ENCODE measurements at places on chromosomes 11 and 22.

DNA sequence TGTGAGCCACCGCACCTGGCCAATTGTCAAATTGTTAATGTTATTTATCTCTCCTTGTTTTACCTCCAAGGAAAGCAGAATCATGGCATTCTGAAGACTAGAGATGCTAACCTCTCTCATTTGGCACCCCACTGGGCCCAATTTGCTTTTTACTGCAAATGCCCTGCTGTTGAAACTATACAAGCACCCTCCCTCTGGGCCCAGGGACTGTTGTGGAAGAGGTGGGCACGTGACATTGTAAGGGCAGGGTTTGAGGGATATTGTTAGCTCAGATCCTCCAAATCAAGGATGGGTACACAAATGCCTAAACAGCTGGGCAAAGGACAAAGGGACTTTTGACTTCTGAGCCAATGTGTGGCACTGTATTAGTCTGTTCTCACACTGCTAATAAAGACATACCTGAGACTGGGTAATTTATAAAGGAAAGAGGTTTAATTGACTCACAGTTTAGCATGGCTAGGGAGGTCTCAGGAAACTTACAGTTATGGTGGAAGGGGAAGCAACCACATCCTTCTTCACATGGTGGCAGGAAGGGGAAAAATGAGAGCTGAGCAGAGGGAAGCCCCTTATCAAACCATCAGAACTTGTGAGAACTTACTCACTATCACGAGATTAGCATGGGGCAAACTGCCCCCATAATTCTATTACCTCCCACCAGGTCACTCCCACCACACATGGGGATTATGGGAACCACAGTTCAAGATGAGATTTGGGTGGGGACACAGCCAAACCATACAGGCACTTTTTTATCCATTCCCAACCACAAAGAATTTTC, 6.5 kb upstream of the ALDH3B2 start:
- peak; percentile 8 for DNase-seq

DNA sequence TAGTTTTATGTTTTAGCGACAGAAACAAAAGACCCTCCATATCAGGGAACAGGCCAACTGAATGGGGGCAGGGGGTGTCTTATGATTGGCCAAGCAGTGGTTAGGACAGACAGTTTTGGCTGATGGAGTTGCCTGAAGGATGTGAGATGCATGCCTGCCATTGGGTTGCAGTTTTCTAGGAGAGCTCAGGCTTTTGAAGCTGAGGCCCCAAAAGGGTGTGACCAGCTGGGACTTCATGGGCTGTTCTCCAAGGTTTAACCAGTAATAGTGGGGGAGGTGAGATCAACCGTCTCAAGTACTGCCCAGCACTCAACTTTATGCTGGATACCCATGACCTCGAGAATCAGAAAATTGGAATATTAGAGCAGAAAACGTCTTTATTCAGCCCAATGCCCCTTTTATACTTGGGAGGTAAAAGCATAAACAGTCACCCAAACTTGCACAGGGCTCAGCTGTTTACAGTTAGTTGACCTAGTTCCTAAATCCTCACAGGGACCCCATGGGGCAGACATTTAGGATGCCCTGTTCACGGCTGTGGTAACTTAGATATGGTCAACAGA, 13.5 kb downstream of the DTX4 start:
- no peak for DNase-seq

DNA sequence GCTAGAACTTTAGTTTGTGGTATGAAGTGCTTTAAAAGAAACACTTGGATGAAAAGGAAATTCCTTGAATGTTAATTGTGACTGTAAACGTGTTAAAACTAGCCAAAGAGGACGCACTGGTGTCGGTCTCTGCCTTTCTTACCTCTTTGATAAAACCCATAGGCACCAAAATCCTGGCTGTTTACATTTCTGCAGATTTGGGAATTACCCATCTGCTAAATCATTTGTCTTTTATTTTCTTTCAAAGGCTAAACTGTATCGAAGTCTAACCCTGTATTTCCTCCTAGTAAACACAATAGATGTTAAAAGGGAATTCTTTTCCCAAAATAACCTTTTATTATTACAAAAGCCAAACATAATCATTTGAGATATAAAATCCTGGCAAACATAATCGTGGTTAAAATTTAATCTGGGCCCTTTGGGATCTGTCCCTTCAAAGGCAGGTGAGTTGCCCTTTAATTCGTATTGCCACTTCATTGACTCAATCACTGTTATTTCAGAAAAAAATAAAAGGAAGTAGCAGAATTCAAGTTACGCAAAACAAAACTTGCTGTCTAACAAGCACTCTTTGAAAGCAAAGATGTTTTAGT, 2.4 kb downstream of the RASSF10 start:
- no peak for DNase-seq

DNA sequence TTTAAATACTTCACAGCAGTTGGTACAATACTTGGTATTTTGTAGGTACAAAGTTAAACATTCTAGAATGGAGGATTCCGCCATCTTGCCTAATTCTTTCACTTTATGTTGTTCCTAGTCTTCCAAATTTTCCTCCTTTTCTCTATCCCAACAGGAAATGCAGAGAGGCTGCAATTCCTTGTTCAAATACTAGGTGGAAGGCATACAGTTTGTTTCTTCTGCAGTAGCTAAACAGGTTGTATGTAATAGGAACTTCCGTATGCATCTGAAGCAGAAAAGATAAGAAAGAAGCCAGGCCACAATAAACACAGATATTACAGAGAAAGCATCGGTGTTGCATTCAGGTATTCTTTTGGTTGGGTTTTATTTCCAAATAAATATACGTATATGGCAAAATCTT, 186.4 kb upstream of the MTMR2 start:
- no peak for DNase-seq

DNA sequence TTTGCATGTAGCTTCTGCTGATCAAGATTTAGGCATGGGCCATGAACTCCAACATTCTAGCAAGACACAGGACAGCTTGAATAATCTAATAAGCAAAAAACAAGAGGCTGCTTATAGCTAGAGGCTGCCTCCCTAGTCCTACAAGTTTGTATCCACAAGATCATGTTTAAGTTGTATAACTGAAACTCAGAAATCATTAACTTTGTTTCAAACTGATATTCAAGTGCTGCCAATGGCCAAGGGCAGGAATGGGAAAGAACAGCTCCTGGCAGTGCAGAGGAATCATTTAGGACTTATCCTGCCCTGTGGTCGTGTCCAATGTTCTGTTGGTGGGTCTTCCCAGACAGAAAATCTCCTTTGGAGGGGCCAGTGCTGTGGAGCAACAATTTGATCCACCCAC, 209.6 kb upstream of the DDI1 start:
- no peak for DNase-seq

DNA sequence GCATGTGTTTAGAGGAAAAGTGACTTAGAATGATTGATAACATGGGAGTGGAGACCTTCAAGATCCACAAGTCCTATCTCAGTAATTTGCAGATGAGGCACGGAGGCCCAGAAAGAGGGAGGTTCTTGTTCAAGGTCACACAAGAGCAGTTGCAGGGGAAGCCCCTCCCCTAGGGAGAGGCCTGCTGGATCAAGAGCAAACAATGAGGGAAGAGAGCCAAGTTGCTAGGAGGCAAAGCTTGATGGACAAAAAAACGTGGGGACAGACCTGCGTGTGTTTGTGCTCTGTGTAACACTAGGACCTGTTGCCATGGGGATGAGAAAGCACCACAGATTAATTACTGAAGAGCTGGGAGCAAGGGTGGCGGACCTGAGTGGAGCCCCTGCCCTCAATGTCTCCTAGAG, 6.4 kb upstream of the MFRP start:
- DNase-seq, result peak; percentile 88

DNA sequence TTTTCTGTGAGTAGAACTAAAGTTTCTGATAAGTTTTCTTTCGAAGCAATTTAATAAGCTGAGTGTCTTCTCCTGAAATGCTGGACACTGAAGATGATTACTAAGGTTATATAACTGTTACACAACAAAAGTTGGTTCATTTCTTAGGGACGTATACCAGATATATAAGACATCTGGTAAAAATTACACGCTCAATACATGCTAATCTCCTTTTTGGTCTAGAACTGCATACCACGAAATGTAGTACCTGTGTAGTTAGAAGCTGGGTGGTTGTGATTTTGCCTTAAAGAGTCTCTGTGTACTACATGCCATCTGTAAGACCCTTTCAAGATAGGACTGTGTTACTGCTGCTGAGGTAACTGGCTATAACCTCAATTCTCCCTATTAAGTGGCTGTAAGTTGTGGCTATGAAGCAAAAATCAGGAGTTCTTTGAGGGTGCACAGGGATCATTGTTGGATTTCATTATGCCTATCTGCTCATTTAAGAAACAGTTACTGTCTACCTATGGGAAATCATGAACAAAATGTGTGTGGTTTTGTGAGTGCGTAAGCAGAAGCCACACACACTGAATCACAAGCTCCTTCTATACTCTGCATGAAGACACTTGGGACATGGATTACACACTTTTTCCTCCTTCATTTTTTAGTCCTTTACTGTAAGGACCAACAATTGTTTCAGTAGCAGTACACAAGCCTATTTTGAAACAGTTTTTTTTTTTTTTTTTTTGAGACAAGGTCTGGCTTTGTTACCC, 195.9 kb downstream of the SWAP70 start:
- DNase-seq, result peak; percentile 76

DNA sequence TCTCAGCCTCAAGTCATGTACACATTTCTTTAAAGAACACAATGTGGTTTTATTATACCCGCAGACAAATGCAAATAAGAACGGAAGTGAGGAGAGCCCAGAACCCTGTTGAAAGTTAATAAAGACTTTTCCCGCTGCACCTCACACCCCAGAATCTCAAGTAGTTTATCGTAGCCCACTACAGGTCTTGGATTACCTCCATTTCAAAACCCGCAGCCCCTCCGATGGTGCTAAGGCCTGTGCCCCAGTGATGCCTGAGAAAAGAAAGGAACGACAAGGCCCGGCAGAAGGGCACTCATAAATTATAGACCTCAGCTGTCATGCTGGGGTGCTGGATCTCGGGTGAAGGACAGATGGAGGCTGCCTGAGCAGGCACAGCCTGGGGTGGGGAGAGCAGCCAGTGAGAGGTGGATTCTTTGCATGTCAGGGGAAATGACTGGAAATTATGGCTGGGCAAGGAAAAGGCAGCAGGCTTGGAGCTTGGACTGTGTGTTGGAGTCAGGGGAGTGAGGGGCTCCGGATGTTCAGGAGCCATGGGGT, 354.1 kb downstream of the NTM start:
- no peak for DNase-seq

- no peak for DNase-seq
Observed at GRCh38 chr11:111759376-111759775, 6.8 kb downstream of the PPP2R1B start.

- peak; percentile 20 for DNase-seq
Observed at GRCh38 chr11:22670830-22671229, 4.4 kb downstream of the GAS2 start.

GRCh38 chr11:2267851-2268728, 2.3 kb downstream of the ASCL2 start:
- DNase-seq, result no peak

DNA sequence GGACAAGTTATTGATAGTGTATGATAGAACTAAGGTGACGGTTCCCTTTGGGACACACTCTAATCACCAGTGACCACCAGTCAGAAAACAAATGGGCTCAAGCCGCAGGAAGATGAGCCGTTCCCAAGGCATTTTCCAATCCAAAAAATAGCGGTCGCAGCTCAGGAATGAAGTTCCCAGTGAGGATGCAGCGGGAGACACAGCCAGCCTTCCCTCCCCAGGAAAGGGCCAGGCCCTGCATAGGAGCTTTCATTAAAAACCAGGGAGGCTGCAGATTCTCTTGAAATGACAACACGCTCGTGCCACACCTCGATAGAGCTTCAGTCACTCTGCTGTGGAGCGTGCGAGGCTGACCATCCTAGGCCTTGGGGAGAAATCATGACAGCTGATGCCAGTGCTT, 65.8 kb upstream of the WNT7B start:
- DNase-seq, result no peak

DNA sequence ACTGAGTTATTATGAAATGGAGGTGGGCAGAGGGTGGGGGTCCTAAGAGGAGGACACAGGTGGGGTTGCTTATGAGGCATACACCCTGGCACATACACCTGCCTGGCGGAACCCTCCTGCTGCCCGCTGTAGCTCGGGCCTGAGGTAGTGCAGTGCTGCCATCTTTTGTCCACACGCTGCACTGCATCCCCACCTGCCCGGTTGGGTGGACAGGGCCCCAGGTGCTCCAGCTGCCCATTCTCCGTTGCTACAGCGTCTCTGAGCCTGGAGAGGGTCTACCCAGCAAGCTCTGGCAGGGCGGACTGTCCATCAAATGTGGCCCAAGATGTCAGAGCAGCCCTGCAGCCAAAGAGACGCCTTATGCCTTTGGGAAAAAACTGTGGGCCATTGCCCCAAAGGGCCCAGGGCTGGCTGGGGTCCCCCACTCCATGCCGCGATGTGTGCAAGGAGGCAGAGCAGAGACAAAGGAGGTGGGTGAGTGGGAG, 131.2 kb downstream of the BUD13 start:
- peak; percentile 6 for DNase-seq

GRCh38 chr11:47177846-47178245, 1.2 kb upstream of the ARFGAP2 start:
- DNase-seq, result no peak

- DNase-seq, result no peak
Observed at GRCh38 chr22:21921729-21922128, 30.9 kb downstream of the PPM1F start.

DNA sequence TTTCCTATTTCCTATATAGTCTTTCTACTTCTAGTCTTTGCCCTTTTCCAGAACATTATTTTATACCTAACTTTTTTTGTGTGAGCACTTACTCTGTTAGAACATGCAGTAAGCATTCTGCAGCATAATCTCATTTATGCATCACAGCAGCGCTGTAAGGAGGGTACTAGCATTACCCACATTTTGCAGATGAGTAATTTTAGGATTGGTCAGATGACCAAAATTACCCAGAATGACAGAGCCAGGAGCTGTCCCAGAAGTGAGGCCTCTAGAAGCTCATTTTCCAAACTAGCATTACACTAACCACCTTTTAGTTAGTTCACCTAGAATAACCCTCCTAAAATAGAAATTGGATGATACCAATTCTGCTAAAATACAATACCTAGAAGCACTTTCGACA, 47.1 kb upstream of the ARHGAP32 start:
- DNase-seq, result no peak

DNA sequence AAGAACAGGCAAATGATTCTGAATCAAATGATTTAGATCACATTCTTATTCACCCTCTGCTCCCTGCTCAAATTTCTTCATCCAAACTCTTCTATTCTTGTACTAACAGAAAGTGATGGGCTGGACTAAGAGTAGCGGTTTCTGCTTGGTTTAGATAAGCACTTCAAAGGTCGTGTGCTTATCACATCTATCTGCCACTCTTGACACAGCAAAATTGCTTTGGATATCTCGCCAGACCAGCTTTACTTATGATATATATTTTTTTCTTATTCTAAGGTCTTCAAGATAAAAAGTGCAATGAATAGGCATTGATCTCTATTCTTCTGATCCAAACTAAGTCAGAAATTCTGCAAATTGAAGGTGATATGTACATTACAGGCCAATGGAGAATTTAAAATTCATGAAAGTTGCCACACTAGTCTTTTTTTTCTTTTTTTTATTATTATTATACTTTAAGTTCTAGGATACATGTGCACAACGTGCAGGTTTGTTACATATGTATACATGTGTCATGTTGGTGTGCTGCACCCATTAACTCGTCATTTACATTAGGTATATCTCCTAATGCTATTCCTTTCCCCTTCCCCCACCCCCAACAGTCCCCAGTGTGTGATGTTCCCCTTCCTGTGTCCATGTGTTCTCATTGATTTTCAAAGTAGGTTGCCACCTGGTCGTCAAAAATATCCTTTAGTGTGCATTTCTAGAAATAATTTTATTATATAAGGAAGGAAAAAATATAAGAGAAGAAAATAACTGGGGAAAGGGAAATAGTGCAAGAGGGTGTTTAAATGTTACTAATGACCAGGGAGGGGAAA, 1941.0 kb upstream of the RAG2 start:
- DNase-seq, result no peak

GRCh38 chr11:103035791-103036434, 56.0 kb downstream of the DCUN1D5 start:
- DNase-seq, result peak; percentile 79
